ENCODE measurements at places on chromosomes 3 and 15.
A peak's percentile ranks its signal among the peaks of the same experiment; 100 is the strongest.

DNA sequence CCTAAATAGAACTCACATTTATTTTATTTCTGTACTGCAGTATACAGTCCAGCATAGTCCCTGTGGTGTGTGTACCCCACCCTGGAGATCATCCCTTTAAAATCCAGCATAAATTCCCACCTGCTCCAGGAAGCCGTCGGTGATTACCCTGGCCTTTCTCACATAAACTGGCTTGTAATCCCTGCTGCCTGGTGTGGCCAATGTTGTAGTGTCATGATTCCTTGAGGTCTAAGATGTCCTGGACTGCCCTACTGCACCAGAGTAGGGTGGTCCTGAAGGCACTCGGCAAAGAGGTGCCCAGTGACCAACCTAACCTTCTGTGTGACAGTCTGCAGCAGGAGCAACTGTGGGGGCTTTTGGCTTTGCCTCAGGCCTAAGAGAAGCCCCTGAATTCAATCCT, 58.9 kb downstream of the ITGA11 start:
- DNase-seq, result no peak

DNA sequence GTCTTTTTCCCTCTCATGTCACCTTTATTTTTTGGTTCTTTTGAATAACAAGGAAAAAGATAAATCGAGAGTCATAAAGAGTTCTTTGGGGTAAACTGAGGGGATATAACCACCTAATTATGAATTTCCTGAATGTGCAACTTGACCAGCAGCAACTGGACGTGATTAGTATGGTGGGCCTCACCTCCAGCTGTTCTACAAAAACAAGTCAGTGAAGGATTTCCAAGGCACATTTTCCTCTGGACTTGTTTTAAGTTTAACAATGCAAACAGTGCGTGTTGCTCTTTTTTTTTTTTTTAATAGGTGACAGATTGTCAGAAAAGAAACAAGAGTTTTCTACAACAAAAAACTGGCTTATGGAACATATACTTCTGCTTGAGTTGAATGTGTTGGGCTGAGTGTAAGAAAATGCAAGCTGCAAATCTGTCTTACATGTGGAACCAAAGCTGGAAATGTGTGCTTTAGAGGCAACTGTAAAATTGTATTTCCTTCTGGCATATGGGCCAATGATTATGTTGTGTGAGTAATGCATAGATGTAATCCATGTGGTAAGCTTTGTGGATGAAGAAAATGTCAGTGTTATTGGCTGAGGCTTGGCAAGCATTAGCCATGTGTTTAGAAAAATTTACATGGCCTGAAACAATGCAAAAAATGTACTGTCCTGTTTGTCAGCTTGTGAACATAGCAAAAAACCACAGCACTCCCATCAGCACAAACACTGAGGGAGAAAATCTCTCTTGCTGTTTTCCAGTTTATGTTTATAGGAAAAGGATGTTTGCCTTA, 44.5 kb upstream of the FNDC3B start:
- DNase-seq, result peak; percentile 88

- DNase-seq, result peak; percentile 77
Measured at GRCh38 chr3:184259878-184260723, 1.3 kb downstream of the CAMK2N2 start.

DNA sequence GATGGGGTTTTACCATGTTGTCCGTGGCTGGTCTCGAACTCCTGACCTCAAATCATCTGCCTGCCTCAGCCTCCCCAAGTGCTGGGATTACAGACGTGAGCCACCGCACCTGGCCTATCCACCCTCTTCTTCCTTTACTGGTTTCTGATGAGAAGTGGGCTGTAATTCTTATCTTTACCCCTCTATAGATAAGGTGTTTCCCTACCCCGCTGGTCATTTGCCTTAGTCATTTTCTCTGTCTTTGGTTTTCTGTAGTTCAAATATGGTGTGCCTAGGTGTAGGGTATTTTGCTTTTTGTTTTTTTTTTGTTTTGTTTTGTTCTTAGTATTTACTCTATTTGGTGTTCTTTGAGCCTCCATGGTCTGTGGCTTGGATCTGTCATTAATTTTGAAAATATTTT, 41.3 kb downstream of the APBA2 start:
- no peak for DNase-seq

DNA sequence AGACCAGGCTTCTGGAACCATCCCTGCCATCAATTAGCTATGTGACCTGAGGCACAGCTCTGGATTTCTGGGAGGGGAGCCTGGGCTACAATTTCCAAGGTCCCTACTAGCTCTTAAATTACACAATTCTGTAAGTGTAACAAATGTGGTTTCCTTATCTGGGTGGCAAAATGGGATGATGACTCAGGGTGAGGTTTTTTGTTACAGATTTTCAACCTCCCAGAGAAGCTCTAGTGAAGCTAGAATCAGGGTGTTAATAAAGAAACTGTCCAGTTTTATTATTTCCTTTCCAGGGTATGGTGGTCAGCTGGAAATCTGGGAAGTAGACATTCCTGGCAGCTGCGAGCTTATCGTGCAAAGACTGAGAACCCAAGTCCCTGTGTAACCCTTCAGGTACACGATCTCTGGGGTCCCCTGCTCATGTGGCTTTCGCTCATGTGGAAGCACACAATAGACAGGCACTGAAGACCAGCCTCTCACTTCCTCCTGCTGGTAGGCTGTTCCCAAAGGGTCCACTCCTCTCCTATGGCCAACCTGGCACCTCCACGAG, 7.3 kb downstream of the RAB27A start:
- peak; percentile 86 for DNase-seq

GRCh38 chr15:65346856-65347598, 30.8 kb downstream of the IGDCC3 start:
- DNase-seq, result no peak

DNA sequence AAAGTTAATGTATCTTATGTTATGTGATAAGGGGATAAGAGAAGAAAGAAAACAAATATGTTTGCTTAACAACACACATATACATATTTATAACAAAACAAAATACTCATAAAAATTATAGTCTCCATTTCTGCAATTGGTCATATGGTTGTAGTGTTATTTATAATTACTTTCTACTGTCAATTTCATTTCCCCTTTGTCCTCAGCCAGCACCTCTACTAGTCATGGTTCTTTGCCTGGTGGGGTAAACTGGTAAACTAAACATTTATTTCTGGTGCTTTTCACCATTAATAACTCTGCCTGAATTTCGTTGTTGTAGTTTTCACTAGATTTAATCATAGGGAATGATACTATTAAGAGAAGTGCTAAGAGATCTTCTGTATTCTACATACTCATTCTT, 88.0 kb upstream of the ALCAM start:
- no peak for DNase-seq

- peak; percentile 11 for DNase-seq
Measured at GRCh38 chr3:63580151-63580550, 72.3 kb upstream of the SNTN start.

DNA sequence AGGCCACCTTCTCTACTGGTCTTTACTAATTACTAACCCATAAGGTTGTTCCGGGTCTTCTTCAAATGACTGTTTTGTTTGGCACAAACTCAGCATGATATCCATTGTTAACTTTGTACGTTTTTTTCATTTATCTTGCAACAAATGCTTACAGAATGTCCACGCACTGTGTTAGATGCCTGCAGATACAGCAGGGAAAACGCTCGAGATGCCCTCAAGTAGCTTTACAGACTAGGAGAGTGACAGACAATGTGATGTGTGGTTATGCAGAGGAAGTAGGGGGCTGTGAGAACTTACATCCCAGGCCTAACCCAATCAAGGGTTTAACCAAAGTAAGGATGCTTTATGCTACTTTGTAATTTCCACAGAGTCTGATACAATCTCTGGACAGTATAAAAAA, 949 bp upstream of the RFC4 start:
- DNase-seq, result no peak

DNA sequence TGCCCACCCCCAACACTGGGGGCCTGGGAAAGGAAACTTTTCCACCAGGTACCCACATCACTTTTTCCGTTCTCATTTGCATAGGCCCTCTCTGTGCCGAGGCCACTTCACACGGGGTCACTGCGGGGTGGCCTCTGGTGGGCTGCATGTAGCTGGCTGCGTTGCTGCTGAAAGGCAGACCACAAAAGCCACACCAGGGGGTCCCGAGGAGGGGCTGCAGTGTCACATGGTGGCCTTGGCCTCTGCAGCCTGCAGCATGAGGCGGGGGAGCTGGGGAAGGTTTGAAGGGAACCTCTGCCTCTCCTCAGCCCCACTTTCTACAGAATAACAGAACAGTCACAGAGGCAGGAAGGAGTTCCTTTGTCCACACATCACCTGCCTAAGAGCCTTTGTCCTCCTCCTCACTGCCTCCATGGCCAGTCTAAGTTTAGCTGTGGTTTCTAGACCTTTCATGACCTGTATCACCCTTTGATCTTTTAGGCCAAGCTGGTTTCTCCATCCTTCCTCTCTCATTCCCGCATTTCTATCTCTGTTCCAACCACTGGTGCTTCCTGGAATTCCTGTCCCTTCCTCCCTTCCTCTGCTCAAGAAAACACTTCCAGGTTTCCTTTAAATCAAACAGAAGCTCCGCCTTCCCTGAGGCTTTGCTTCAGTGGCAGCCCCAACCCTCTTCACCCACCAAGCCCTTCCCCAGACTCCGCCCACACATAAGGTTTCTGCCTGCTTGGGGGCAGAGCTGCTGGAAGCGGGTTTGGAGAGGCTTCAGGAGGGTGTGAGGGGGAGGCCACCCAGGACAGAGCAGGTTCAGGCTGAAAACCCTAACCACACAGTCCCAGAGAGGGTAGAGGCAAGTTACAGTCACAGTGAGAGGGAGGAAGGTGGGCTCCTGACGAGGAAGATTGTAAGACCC, 150.7 kb upstream of the TLE3 start:
- DNase-seq, result no peak

DNA sequence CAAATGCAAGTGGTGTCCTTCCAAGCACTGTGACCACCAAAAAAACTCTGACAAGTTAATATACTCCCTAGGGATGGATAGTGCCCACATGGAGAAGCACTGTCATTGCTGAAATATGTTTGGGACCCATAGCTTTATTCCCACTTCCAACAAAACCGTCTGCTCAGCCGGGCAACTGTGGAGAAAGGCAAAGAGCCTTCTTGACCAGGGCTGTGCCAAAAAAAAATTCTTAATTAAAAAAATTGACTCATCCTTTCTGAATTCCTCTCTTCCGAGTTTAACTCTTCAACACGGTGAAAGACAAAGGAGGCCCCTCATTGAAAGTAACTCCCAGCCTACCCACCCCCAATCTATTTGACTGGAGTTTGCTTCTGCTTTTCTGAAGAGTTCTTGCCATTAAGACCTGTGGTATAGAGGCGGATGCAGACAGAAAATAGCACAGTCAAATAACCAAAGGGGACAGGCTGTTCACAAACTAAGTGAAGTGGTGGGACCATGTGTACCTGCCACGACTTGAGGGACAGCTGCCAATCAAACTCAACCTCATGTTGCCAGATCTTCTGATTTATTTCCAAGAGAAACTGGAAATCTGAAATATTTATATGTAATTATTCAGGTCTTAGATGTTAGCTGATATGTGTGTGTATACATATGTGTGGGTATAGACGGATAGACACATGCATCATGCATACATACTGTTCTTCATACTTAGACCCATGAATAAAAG, 135.4 kb upstream of the PFN2 start:
- DNase-seq, result no peak

- no peak for DNase-seq
Measured at GRCh38 chr3:104101736-104102135, 1265.0 kb upstream of the ALCAM start.

- no peak for DNase-seq
Measured at GRCh38 chr3:136197159-136197793, 1.1 kb upstream of the MSL2 start.

- peak; percentile 83 for DNase-seq
Measured at GRCh38 chr15:38690719-38691332, 126.2 kb upstream of the RASGRP1 start.

DNA sequence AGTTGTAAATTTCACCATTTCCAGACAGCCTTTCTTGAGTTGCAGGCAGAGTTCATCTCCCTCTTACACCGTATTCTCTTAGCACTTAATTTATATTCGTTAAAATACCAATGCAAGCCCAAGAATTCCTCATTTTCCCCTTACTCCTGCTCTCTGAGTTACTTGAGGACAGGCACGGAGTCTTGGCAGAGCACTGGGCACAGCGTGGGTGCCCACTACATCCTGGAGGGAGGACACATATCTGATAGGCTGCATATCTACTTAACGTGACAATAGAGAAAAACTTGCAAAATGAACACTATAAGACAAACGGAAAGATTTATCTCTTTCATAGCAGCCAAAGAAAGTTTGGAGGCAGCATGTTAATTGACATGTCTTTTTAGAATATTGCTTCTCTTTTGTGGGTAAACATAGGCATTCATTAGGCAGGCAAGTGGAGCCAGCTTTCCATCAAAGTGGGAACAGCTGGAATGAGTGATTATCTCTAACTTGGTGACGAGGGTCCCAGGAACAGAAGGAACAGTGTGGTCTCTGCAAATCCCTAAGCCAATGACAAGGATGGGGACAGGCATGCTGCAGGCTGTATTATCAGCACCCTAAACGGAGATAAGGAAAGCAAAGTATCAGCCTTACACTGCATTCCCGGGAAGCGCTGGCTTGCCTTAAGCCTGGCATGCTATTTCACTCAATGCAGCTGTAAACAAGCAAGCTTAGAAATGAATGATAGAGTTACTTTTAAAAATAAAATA, 116.5 kb downstream of the RTP4 start:
- no peak for DNase-seq

DNA sequence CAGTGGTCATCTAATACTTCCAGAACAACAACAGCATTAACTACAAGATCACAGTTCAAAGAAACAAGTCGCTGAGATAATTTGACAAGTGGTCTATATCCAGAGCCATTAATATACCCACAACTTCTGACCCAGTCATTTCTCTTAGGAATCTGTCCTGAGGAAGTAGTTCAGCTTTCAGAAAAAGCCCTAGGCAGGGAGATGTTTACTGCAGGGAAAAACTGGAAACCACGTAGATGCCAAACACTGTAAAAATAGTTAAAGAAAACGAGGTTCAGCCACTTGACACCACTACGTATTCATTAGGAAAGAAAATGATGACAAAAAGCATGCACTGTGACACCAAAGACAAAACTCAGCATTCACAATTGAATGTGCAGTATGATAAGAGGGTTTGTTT, 22.3 kb upstream of the CDCP1 start:
- DNase-seq, result no peak

Measured in adipocyte (in vitro differentiated cells).